Subcutaneous preadipocyte (primary cell): ENCODE measurements at places on chromosomes 1 and 21. TPM values are rescaled to one million over a fixed set of nuclear protein-coding genes. Genes with fewer than 3 reads are reported as not detected.

The OR2AK2 gene
- not detected in 2 replicates for total RNA-seq

The BGLAP gene
- 0.37 and 0.39 TPM in 2 replicates for total RNA-seq

The PRAMEF8 gene
- not detected in 2 replicates for total RNA-seq

The PTAFR gene
- not detected in 2 replicates for total RNA-seq

The CD164L2 gene
- not detected in 2 replicates for total RNA-seq

The AVPR1B gene
- not detected in 2 replicates for total RNA-seq

The AKNAD1 gene
- 0.73 and 1.2 TPM in 2 replicates for total RNA-seq

The TNFRSF1B gene
- total RNA-seq, result 16.5 and 21.7 TPM in 2 replicates

The CGN gene
- total RNA-seq, result under 0.01 TPM in 1 of 2 replicates, not detected in the other

The NHLH1 gene
- total RNA-seq, result 0.20 TPM in 1 of 2 replicates, not detected in the other

The CRP gene
- total RNA-seq, result not detected in 2 replicates

The KRTAP22-2 gene
- not detected in 2 replicates for total RNA-seq
